ENCODE measurements at places on chromosomes 12 and 14.

DNA sequence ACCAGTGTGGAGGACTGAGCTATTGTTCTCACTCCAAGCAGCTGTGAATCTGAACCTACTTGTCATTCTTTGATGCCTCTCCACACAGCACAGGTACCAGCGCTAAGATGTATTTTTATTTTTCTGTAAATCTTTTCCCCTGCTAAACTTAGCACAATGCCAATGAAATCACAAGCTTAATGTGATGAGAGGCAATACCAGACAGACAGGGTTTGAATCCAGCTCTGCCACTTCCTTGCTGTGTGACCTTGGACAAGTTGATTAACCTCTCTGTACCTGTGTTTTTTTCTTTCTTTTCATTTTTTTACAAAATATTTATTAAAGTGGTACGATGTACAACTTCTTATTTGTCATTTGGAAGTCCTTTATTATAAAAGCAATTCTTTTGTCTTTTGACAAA, 757.6 kb downstream of the MED13L start:
- no peak for DNase-seq

- no peak for DNase-seq
Measured at GRCh38 chr12:65318186-65318685, 39.8 kb downstream of the MSRB3 start.

DNA sequence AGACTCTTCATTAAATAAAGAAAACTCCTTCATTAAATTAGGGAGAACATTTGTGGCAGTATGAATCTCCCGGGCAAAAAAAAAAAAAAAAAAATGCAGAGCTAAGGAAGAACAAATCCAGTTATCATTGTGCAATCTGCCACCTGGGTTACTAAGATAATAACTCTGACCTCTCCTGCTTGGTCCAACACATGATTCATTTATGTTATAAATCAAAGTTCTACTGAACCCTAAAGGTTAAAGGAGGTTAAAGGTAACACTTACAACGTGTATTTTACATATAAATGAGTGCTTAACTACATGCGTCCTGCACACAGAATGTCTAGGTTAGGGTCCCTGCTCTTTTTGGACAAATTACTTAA, 4.2 kb downstream of the TGFB3 start:
- DNase-seq, result peak; percentile 20

- no peak for DNase-seq
Measured at GRCh38 chr12:49792181-49792970, 35.8 kb downstream of the NCKAP5L start.
